ENCODE measurements at places on chromosomes 4 and X.

- DNase-seq, result no peak
These were observed 346.3 kb upstream of the PPARGC1A start for GRCh38 chr4:24236120-24236519.

- no peak for DNase-seq
These were observed 81.4 kb downstream of the AMELX start for GRCh38 chrX:11374570-11374969.

DNA sequence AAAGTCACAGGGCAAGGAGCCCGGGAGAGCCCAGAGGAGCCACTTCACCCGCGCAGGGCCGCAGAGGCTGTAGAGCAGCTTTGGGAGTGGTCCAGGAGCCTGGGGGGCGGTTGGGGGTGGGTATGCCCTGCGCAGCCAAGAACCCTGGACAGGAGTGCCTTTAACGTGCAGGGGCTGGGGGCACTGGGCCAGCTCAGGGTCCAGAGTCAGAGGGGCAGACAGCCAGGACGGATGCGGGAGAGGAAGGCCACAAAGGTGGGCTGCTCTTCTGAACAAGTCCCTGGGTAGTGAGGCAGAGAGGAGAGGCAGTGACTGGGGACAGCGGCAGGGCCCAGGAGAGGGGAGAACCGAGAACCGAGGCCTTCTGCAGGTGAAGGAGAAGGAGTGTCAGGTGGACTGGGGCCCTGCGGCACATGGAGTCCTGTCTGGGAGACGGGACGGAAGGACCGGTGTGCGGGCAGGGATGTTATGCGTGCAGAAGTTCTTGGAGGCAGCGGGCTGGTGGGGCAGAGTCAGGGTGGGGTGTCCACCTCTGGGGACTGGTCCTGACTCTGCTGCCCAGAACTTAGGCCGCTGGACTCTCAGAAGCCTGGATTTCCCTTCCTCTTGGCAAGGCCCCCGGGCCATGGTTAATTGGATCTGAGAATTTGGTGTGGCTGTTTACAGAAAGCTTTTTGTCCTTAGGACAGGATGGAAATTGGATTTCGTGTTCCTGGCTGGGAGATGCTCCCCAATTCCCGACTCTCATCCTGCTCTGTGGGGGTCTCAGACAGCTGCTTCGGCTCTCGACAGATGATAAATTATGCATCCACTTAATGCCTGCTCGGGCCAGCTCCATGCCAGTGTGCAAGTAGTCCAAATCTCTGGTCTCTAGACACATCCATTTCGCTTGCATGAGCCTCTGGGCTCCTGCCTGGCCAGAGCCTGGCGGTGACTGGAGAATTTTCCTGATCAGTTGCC, 31.9 kb downstream of the ADRA2C start:
- no peak for DNase-seq

DNA sequence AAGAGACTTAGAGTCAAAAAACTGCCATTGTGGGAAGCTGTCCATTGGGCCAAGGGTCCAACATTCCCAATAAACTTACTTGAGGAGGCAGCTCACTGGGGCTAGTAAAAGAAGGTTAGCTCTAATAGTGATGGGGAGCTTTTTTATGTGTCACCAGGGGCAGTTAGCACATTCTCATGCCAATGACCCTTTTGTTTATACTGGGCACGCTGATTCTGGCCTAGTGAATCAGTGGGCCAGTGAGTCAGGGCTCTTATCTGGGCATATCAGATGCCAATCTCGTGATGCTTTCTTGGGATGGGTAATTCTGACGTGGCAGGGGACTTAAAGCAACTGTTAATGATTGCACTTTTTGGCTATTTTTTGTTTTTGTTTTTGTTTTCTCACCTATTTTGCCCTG, 27.8 kb downstream of the TCEAL1 start:
- DNase-seq, result no peak

Data from stimulated activated CD4-positive, alpha-beta T cell treated with anti-CD3 and anti-CD28 coated beads, Interleukin-1b, Interleukin-23, amount 100 ng/mL, for 1 hour (primary cell).